ENCODE measurements at places on chromosomes 16 and 17.

DNA sequence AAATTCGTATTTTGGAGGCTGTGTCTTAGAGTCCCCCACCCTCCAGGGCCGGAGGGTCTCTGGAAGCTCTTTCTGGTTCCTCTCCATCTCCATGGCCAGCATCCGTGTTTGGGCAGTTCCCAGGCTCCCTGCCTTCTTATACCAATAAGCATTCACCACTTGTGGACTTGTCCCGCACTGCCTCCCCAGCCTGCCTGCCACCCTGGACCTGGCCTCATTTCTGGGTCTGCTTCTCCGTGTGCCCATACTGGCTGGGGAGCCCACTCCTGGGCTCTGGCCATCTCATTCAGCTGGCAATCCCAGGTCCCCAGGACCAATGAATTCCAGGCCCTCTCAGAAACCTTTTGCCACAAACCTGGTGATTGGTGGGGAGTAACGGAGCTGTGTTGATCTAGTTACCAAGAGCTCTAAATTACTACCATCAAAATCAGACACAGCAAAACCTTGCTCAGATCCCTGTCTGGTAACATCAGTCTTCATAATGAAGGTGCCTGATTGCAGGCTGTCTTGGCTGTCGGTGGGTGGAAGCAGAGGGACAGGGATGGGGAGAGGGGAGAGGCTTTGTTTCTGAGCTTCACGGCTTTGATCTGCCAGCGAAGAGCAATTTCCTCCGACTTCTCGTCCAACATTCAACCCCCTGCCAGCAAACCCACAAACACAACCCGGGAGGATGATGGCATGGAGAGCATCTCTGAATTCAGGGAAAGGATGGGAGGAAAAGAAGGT, 27.7 kb upstream of the CRHR1 start:
- DNase-seq: no peak

DNA sequence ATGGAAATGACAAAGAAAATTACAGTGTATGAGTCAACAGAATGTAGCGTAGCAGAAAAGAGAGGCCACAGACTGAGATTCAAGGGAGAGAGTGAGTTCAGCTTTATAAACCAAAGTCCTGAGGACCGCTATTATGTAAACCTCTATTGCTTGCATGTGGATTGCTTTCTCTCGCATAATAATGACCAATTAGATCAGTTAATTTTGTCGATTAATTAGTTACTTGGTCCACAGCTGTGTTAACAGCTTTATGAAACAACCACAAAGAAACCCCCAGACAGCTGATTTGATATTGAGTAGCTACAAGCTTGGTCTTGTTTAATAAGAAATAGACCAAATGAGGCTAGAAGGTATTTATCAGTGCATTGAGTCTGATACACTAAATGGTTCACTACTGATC, 291.8 kb upstream of the ERCC4 start:
- no peak for DNase-seq

GRCh38 chr17:44383861-44384260, 5.6 kb downstream of the ITGA2B start:
- DNase-seq: no peak

GRCh38 chr17:48621410-48622392, 4.5 kb downstream of the HOXB9 start:
- no peak for DNase-seq

- DNase-seq: no peak
Observed at GRCh38 chr16:84914273-84914672, 94.5 kb downstream of the CRISPLD2 start.

- no peak for DNase-seq
Observed at GRCh38 chr16:71311553-71312158, 22.5 kb upstream of the CMTR2 start.

All from DMS79 (cell line).